ENCODE measurements at places on chromosomes 12 and 14.

GRCh38 chr12:32541754-32542374 lies 137.2 kb upstream of the DNM1L start:
- peaks cover 24% of the 10 kb centered on the region for H3K4me1 ChIP-seq
- no peak overlapping the region for H3K27ac ChIP-seq
- DNase-seq, result no peak
- H3K27me3 ChIP-seq, result no peaks in the 10 kb centered on the region
- H3K4me3 ChIP-seq, result no peak overlapping the region
- peaks cover 6% of the 10 kb centered on the region for H3K36me3 ChIP-seq

GRCh38 chr12:94718114-94718513 lies 67.8 kb upstream of the TMCC3 start:
- no peaks in the 10 kb centered on the region for H3K36me3 ChIP-seq
- H3K27ac ChIP-seq, result no peak overlapping the region
- no peak for DNase-seq
- H3K4me3 ChIP-seq, result no peak overlapping the region

DNA sequence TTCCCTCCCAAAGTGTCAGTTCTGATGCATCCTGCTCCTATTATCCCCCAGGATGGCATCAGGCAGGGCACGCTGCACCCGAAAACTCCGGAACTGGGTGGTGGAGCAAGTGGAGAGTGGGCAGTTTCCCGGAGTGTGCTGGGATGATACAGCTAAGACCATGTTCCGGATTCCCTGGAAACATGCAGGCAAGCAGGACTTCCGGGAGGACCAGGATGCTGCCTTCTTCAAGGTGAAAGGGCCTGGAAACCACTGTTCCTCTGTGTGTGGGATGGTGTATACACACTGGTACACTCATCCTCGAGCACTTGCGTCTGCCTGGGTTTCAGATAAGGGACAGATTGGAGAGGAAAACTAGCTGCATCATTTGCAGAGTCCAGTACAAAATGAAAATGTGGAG lies 1.0 kb downstream of the IRF9 start:
- no peaks in the 10 kb centered on the region for H3K27me3 ChIP-seq
- peak; percentile 40 for DNase-seq
- peaks cover 20% of the 10 kb centered on the region for H3K4me1 ChIP-seq
- H3K4me3 ChIP-seq, result peak overlapping the region; percentile 86

- no peak overlapping the region for H3K4me3 ChIP-seq
- no peaks in the 10 kb centered on the region for H3K27me3 ChIP-seq
- DNase-seq, result no peak
- peak overlapping the region; percentile 80 for H3K27ac ChIP-seq
- peaks cover 22% of the 10 kb centered on the region for H3K4me1 ChIP-seq
- H3K36me3 ChIP-seq, result no peaks in the 10 kb centered on the region
Measured at GRCh38 chr12:105933671-105934665, 204.8 kb downstream of the NUAK1 start.

DNA sequence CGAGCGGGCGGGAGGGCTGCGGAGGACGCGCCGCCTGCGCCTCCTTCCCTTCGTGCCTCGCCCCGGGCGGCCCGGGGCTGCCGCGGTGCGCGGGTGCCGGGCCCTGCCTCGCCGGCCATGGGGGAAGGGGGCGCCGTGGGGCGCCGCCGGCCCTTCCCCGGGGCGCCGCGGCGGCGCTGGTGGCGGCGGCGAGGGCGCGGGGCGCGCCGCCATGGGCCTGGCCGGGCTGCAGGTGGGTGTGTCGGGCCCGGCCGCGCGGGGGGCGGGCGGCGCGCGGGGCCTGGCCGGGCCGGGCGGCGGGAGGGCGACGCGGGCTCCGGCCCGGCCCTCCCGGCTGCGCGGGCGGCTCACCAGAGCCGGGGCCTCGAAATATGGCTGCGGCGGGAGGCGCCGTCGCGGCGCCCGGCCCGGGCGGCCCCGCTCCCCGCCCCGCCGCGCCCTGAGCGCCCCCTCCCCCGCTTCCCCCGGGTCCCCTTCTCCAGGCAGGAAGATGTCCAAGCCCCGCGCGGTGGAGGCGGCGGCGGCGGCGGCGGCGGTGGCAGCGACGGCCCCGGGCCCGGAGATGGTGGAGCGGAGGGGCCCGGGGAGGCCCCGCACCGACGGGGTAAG lies 5.1 kb downstream of the KMT5A start:
- H3K4me3 ChIP-seq, result no peak overlapping the region
- no peaks in the 10 kb centered on the region for H3K27me3 ChIP-seq
- H3K27ac ChIP-seq, result no peak overlapping the region
- peaks cover 9% of the 10 kb centered on the region for H3K36me3 ChIP-seq

GRCh38 chr14:47949006-47949405 lies 273.6 kb upstream of the MDGA2 start:
- no peaks in the 10 kb centered on the region for H3K36me3 ChIP-seq
- H3K27me3 ChIP-seq, result no peaks in the 10 kb centered on the region
- H3K4me1 ChIP-seq, result no peaks in the 10 kb centered on the region
- H3K4me3 ChIP-seq, result no peak overlapping the region
- DNase-seq, result no peak
- no peak overlapping the region for H3K27ac ChIP-seq

- no peak overlapping the region for H3K27ac ChIP-seq
- H3K4me3 ChIP-seq, result no peak overlapping the region
- H3K36me3 ChIP-seq, result peaks cover 10% of the 10 kb centered on the region
- peaks cover 24% of the 10 kb centered on the region for H3K27me3 ChIP-seq
Measured at GRCh38 chr12:1865284-1865866, 45.0 kb downstream of the LRTM2 start.

- H3K27ac ChIP-seq, result peak overlapping the region; percentile 45
- H3K4me1 ChIP-seq, result peaks cover 11% of the 10 kb centered on the region
- H3K36me3 ChIP-seq, result no peaks in the 10 kb centered on the region
- no peak for DNase-seq
- peaks cover 15% of the 10 kb centered on the region for H3K27me3 ChIP-seq
Measured at GRCh38 chr14:76473481-76474263, 97.7 kb downstream of the ESRRB start.

- H3K4me1 ChIP-seq, result no peaks in the 10 kb centered on the region
- H3K36me3 ChIP-seq, result no peaks in the 10 kb centered on the region
- peaks cover 2% of the 10 kb centered on the region for H3K27me3 ChIP-seq
- no peak for DNase-seq
- H3K27ac ChIP-seq, result no peak overlapping the region
- no peak overlapping the region for H3K4me3 ChIP-seq
Measured at GRCh38 chr12:66713984-66714383, 35.1 kb upstream of the GRIP1 start.

DNA sequence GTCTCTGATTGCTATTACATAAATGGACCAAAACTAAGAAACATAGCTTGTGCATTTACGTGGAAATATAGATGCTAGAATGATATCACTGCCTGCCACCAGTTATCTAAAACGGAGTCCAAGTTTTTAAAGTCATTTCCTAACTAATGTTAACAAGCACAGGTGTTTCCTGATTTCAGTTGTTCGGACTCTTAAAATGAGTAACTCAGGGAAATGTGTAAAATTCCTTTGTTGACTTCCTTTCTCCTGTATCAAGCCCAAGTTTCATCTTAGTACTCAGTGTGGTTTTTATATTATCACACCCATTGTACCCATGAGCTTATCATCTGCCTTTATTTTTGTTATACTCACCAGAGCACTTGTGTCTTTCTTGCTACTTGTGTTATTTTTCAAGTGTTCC lies 13.2 kb upstream of the PRKCH start:
- peaks cover 9% of the 10 kb centered on the region for H3K36me3 ChIP-seq
- DNase-seq, result no peak
- H3K27me3 ChIP-seq, result no peaks in the 10 kb centered on the region
- no peaks in the 10 kb centered on the region for H3K4me1 ChIP-seq
- no peak overlapping the region for H3K4me3 ChIP-seq

- peak within 1 kb of the TSS; percentile 88 for H3K4me3 ChIP-seq
- H3K27ac ChIP-seq, result peak within 1 kb of the TSS; percentile 80
- peak; percentile 99 for DNase-seq
Measured at GRCh38 chr12:116737774-116738657, at the start of the genes RNFT2 and SPRING1. RNFT2 (plus strand) TSS chr12:116738315; CDS start chr12:116740498, 2,183 bp downstream. SPRING1 (minus strand) TSS chr12:116738069; CDS start chr12:116737900, 169 bp downstream.

- no peak for DNase-seq
- no peak overlapping the region for H3K4me3 ChIP-seq
- peaks cover 27% of the 10 kb centered on the region for H3K4me1 ChIP-seq
- H3K36me3 ChIP-seq, result no peaks in the 10 kb centered on the region
- no peak overlapping the region for H3K27ac ChIP-seq
- H3K27me3 ChIP-seq, result no peaks in the 10 kb centered on the region
Measured at GRCh38 chr12:53292426-53292825, 2.9 kb upstream of the PFDN5 start.

DNA sequence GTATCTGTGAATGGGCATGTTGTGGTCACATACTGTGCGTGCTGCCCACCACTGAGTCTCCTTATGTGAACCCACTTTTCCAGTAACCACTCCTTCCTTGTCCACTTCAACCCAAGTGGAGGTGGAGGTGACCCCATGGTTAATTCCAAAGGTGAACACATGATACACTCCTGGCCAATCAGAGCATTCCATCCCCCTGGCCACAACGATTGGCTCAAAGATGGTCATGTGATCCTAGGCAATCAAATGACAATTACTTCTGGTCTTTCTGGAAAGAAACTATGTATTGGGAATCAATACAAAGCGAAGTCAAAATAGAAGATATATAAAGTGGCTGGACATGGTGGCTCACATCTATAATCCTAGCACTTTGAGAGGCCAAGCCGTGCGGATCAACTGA lies 20.2 kb upstream of the CCDC60 start:
- no peaks in the 10 kb centered on the region for H3K36me3 ChIP-seq
- no peaks in the 10 kb centered on the region for H3K4me1 ChIP-seq
- peaks cover 2% of the 10 kb centered on the region for H3K27me3 ChIP-seq

DNA sequence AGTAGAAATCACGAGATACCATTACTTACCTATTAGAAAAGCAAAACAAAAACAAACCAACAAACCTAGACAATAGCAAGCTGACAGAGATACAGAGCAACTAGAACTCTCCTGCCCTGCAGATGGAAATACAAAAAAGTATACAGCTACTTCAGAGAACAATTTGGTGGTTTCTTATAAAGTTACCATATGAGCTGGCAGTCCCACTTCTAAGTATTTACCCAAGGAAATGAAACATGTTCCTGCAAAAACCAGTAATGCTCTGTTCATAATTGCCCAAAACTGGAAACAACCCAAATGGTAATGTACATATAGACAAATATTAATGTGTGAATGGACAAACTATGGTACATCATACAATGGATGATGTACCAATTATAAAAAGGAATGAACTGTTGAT lies 31.7 kb downstream of the FUT8 start:
- no peak overlapping the region for H3K27ac ChIP-seq
- DNase-seq, result no peak
- H3K4me3 ChIP-seq, result no peak overlapping the region

DNA sequence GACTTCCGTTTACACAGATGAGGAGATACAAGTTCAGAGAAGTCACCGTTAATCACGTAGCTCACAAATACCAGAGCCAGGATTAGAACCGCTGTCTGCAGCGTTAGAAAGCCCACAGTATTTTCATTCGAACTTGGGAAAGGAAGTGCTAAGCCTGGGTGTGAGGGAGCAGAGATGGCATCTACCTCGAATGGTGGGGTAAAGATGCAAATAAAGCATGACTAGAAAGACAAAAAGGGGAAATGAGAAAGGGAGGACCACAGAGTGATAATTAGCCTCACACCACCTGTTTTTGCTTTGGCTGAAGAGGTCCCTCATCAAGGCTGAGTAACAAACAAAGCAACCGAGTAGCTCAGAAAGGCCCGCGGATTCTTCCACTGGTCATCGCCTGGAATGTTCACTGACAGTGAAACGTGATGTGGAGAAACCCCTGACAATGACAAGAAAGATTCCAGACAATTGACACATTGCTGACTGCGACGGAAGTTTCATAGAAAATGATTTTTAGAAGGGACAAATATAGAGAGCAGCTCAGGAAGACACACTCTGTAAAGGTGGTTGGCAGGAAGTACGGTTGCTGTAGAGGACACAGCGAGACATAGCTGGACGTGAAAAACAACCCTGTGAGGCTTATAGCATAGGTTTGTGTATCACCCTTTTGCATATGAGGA lies 31.5 kb upstream of the BHLHE41 start:
- peaks cover 2% of the 10 kb centered on the region for H3K27me3 ChIP-seq
- no peak overlapping the region for H3K27ac ChIP-seq
- peaks cover 32% of the 10 kb centered on the region for H3K4me1 ChIP-seq
- no peak for DNase-seq

DNA sequence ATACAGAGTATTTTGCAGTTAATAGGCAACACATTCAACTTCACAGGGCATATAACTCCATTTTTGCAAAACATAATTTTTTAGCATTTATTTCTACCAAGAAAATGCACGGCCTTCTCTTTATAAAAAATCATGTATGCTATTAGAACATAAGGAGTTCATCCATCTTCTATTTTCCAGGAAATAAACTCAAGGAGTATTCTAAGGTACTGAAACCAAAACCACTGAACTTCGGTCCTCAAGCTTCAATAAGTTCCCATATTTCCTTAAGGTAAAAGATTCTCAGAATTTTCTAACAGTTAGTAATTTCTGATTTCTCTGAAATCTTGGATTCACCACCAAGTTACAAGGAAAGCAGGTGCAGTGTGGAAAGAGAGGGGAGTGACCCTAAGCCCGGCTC lies 113.3 kb upstream of the DIO2 start:
- H3K36me3 ChIP-seq, result no peaks in the 10 kb centered on the region
- no peak overlapping the region for H3K27ac ChIP-seq
- no peak for DNase-seq
- H3K4me1 ChIP-seq, result no peaks in the 10 kb centered on the region

GRCh38 chr12:130873825-130874224 lies 2.0 kb downstream of the RAN start:
- H3K36me3 ChIP-seq, result peaks cover 41% of the 10 kb centered on the region
- DNase-seq, result no peak
- peak overlapping the region; percentile 88 for H3K4me3 ChIP-seq
- no peaks in the 10 kb centered on the region for H3K27me3 ChIP-seq
- no peak overlapping the region for H3K27ac ChIP-seq

DNA sequence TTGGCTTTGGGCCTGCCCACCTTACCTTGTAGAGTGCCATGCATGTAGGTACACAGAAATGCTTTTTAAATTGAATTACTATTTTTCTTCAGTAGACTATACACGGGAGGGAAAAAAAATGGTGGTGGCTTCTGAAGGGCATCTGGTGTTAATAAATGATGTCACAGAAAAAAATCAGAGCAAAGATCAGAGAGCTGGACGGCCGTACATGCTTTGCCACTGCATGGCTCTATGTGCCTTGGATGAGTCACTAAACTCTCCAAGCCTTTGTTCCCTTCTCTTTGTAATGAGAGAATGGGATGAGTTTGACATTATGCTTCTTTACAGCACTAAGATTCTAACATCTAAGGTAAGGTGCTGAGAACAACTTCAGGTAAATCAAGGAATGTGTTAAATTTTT lies 376.4 kb upstream of the DDHD1 start:
- H3K27me3 ChIP-seq, result no peaks in the 10 kb centered on the region
- H3K27ac ChIP-seq, result no peak overlapping the region
- DNase-seq, result no peak
- H3K4me1 ChIP-seq, result no peaks in the 10 kb centered on the region
- H3K4me3 ChIP-seq, result no peak overlapping the region

DNA sequence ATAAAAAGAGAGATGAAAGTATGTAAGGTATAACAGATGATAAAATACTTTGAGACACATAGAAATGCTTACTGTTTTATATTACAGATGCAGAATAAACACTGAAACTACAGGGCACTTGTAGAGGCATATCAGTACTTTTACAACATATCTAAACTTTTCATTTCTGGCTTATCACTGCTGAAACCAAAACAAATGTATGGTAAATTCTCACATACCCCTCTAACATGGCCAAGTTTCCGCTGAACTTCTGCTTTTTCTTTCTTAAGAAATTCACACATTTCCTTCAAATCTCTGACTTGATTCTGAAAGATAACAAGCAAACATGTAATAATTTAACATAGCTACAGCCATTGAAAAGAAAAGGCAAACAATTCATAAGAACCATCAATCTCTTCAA lies 33.3 kb upstream of the C12orf50 start:
- peaks cover 4% of the 10 kb centered on the region for H3K4me1 ChIP-seq
- no peak for DNase-seq
- H3K27ac ChIP-seq, result no peak overlapping the region
- peaks cover 25% of the 10 kb centered on the region for H3K36me3 ChIP-seq
- no peak overlapping the region for H3K4me3 ChIP-seq
